GM20000 (cell line): ENCODE measurements at places on chromosomes 4 and X.

- DNase-seq = no peak
Measured at GRCh38 chr4:76203541-76203940, 10.1 kb downstream of the SCARB2 start.

- no peak for DNase-seq
Measured at GRCh38 chr4:132669786-132670185, 479.3 kb upstream of the PCDH10 start.

GRCh38 chr4:183030823-183031222, 68.2 kb upstream of the WWC2 start:
- DNase-seq = no peak

DNA sequence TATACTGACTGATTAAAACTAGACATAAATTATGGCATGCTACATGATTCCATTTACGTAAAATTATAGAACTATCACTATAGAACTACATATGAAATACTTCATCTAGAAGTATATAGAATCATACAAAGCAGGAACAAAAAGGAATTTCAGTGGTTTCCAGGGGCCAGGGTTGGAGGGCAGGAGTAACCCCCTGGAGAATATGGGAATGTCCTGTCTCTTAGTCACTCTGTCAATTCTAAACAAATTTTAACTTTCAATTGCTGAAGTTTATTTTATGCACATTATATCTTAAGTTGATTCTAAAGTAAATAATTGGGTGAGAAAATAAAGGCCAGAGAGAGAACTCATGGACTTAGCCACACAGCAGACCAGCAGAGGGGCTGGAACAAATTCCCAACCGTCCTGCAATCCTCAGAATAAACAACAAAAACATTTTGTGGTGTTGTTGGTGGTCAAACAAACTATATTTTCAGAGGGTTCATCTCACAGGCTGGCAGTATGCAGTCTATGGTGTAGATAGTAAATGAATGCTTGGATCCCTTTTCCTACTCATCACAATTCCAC, 476.9 kb upstream of the SLIT2 start:
- DNase-seq = no peak

DNA sequence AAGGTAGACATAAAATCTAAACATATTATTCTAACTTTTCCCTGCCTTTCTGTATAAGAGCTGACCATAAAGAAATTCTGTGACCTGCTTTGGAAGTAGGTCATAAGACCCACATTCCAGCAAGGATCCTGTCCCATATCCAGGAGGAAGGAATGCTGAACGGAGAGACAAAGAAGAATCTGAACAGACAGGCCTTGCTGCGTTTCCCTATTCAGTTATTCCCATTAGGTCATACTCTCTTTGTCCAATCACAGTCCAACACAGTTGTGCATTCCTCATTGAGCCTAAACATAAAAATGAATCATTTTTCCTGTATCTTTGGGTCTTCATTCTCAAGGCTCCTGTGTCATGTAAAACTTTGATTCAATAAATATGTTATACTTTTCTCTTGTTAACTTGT, 287.6 kb upstream of the TAPT1 start:
- no peak for DNase-seq

- DNase-seq = peak; percentile 72
Measured at GRCh38 chr4:84503495-84504437, 4.7 kb upstream of the NKX6-1 start.
